ENCODE measurements at places on chromosomes 1 and 21.

DNA sequence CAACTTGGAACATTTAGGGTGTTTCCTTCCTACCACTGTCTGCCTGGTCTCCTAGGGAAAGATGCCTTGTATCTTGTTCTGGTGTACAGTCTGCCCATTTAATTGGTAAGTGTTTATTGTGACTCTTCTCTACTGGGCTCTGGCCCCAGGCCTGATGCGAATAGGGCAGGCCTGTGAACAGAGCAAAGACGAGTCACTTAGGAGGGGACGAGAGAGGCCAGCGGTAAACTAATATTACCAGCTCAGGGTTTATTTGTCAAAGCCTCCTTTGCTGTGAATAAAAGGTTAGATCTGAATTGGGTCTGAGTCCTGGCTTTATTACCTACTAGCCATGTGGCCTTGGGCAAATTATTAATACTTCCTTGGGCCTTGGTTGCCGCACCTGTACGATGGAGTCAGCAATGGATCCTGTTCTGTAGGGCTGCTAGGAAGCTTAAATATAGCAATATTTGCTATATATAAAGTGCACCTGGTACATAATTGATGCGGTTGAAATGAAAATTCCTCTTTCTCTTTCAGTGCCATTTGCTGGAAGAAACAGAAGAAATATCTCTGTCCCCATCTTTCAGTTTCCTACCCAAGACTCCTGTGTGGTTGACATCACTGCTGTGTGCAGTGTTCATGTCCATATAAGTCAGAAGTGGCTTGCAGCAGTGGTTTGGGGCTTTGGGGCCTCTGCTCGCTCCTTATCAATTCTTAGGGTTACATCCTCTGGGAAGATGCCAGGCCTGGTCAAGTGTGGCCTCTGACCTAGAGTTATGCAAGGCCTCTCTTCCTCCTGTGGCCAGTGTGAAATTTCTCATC lies 32.4 kb downstream of the MAPKAPK2 start:
- no peak for DNase-seq

GRCh38 chr1:154442006-154442740 lies 37.0 kb downstream of the IL6R start:
- no peak for DNase-seq

DNA sequence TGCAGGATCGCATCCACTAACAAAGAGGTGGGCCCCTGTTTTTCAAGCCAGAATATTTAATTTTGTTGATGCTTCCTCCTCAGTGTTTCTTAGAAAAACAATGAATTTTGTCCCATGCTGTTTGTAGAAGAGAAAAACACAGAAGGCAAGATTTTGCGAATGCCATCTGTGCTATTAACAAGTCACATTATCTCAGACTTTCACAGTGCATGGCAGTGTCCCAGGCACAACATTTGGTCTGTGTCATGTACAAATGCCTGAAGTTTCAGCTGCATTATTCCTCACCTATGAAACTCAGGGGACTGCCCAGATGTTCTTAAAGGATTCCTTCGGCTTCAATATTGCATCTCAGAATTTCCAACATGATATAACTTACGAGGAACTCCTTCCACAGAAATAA lies 99.6 kb upstream of the ZC3H11B start:
- DNase-seq, result no peak

DNA sequence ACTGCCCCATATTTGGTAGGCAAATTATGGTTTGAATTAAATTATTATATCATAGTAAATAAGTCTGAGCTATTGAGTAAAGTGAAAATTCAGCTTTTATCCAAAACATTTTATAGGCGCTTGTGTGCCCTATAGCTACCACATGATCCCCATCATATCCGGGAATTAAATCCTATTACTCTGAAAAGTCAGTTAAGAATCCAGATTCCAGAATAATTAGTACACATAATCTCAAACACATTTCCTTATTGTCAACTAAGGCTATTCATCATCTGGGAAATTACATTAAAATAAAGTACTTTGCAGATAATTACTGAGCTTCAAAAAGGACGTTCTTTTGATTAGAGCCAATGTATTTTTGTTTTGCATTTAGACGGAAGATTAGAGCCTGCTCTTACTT lies 72.3 kb downstream of the CTH start:
- no peak for DNase-seq

- DNase-seq, result no peak
Measured at GRCh38 chr1:212328248-212328647, 43.0 kb downstream of the PPP2R5A start.

- DNase-seq, result no peak
Measured at GRCh38 chr1:17360272-17360956, 11.6 kb upstream of the PADI6 start.

DNA sequence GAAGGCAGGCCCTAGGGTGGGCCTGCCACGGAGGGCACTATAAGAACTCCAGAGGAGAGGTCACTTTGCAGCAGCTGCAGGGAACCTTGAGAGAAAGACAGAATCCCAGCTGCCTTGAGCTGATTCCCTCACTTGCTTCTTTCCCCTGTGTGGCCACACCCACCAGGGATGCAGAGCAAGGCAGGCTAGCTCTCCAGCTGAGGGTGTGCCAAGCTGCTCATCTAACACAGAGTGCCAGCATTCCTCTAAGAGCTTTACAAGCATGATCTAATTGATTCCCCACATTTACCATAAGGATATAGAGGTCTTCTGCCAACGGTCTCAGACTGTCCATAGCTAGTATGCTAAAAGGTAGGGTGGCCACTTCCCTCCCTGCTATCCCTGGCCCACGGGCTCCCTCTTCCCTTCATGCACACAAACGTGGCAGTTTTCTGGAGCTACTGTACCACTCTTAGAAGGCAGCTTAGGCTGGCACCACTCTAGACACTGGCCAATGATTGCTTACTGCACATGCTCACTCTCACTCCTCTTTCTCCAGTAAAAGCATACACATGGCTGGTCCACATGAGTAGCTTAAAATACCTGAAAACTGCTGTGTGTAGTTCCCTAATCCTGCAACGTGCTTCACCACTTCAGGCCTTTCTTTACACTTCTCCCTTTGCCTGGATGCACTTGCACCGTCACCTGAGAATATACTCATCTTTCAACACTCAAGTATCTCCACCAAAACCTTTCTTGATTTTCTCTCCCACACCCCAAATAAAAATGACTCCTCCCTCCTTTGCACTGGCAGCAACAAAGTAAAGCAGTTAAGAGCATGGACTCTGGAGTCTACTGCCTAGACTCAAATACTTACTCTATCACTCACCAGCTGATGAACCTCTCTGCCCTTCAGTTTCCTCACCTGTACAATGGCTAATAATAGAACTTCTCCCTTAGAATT lies 57.7 kb downstream of the DMAP1 start:
- no peak for DNase-seq

DNA sequence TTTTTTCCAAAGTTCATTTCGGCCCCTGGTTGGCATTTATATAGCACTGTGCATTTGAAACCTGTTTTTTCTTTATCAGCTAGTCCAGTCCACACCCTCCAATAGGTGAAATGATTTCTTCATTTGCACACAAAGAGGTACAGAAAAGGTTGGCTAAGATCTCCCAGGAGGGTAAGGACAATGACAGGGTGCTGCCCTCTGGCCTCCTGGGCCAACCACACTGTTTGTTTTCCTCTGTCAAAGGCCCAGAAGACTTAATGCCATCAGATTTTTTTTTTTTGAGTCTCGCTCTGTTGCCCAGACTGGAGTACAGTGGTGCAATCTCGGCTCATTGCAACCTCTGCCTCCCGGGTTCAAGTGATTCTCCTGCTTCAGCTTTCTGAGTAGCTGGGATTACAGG lies 70.1 kb upstream of the EFHD2 start:
- no peak for DNase-seq

DNA sequence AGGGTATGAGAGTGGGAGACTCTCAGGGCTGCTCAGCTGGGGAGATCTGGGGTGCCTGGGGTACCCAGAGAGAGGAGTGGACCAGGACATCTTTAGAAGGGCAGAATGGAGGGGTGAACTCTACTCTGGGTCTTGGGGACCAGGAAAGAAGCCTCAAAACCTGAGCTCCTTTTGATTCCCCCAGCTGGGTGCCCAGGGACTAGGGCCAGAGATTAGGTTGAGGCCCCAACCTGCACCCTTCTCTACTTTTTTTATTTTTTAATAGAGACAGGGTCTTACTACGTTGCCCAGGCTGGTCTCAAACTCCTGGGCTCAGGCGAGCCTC lies 1.9 kb downstream of the PDZK1IP1 start:
- DNase-seq, result no peak

GRCh38 chr1:50940291-50940690 lies 19.8 kb downstream of the FAF1 start:
- no peak for DNase-seq

GRCh38 chr1:8020032-8020431 lies 6.1 kb downstream of the ERRFI1 start:
- no peak for DNase-seq

All from stimulated activated naive CD4-positive, alpha-beta T cell (primary cell).